ENCODE measurements at places on chromosomes 2 and 18.

DNA sequence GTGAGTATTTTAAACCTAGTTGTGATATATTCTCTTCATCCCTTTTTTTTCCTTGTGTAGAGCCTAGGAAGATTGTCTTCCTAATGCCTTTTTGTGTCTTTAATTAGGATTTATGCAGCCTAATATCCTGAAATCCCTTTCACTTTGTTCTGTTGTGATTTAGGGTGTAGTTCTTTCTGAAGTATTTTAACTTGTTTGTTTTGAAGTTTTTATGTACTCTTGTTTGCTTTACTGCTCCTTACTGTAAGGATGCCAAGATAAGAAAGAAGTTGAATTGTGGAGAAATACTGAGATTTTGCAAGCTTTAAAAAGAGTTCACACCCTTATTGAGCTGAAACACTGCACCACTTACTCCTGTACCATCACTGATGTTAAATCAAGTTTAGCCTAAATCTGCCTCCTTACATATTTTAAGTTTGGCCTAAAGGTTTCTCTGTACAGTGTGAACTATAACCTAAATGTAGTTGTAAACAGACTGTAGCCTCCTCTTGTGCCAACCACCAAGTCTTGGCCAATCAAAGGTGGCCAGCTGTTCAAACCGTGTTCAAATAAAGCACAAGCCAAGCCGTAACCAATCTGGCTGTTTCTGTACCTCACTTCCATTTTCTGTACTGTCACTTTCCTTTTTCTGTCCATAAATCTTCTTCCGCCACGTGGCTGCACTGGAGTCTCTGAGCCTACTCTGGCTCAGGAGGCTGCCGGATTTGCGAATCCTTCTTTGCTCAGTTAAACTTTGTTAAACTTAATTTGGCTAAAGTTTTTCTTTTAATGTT lies 17.7 kb upstream of the ACOXL start:
- no peak for DNase-seq

- DNase-seq = no peak
These were observed 49.8 kb downstream of the ADD2 start for GRCh38 chr2:70718241-70718640.

- no peak for DNase-seq
These were observed 601.0 kb upstream of the SLC39A10 start for GRCh38 chr2:195055996-195056395.

DNA sequence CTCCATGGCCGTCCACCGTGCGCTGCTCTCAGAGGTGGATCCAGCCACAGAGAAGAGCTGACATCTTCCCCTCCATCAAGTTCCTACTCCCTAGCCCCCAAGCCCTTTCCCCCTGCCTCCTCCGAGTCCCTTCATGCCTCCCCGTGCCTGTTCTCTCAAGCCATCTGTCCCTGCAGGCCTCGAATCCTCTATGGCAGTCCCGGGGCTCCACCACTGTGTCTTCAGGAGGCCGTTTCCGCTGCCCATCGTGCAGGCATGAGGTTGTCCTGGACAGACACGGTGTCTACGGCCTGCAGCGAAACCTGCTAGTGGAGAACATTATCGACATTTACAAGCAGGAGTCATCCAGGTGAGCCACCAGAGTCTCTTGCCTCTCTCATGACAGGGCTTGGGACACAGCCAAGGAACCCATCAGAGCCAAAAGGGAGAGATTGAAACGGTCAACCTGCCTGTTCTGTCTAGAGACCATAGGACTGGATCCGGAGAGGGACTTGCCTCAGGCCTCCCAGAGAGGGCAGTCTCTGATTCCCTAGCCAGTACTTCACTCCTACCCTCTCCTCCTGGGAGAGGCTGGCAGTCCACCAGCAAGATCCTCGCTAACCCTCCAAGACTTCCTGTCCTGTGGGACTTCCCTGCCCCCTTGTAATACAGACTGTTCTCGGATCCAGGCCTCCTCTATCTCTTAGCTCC lies 9.7 kb downstream of the UCN start:
- DNase-seq = no peak

DNA sequence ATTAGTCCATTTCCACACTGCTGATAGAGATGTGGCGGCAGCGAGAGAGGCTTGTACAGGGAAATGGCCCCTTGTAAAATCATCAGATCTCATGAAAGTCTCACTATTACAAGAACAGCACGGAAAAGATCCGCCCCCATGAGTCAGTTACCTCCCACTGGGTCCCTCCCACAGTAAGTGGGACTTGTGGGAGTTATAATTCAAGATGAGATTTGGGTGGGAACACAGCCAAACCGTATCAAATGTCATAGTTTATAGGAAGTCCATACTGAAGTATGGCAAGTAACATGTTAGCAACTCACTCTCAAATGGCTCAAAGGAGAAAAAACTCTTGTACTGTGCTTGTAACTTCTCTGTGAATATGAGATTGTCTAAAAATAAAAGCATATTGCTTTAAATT lies 56.1 kb downstream of the FARP2 start:
- no peak for DNase-seq

GRCh38 chr18:476251-476664 lies 24.2 kb downstream of the COLEC12 start:
- DNase-seq = no peak

GRCh38 chr2:206918263-206918662 lies 21.1 kb upstream of the CPO start:
- no peak for DNase-seq

GRCh38 chr2:143398781-143399180 lies 269.6 kb downstream of the ARHGAP15 start:
- no peak for DNase-seq

DNA sequence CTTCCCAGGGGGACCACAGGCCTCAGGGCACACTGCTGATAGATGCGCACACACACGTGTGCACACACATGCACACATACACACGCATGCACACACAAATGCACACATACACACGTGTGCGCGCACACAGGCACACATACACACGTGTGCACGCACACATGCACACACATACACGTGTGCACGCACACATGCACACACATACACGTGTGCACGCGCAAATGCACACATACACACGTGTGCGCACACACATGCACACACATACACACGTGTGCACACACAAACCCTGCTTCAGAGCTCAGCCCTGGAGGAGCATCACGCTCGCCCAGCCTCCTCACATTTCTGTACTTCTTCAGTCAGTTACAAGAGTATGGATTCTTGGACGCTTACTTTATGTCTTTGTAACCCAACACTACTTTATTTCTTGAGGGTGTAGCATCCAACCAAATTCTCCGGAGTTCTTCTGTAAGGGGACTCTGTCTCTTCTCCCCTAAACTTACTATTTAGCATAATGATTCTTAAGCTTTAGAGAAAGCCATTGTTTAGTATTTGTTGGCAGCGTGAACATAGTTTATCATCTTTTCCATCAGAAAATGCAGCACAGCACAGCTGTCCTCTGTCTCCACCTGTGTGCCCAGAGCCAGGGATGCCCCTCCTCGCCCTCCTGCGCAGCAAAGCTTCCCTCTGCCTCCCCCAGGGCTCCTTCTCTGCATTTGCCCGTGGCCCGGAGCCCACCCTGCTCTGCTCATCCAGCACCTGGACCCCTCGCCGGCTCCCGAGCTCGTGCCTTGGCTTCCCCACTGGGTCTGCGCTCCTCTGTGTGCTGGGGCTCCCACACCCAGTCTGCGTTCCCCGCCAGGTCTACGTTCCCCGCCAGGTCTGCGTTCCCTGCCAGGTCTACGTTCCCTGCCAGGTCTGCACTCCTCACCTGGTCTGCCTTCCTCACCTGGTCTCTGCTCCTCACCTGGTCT lies 74.4 kb upstream of the CTDP1 start:
- DNase-seq = no peak

DNA sequence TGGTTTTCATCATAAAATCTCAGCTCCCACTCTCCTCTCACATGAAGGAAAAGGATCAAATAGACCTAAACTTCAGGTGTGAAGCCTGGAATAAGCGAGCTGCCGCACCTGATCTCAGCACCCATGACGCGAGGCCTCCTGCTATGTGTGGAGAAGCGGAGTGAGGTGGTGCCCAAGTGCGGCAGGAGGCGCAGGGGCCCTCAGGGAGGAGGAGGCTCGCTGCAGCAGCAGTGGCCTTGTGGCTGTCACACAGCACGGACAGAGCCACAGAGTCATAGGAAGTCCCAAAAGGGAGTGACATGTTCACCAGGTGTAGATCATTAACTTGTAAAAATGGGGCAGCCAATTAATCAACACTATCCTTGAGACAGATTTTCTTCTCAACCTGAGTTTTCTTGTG lies 9.1 kb downstream of the SCLY start:
- no peak for DNase-seq

- no peak for DNase-seq
These were observed 16.4 kb downstream of the FAP start for GRCh38 chr2:162226836-162227235.

- DNase-seq = no peak
These were observed 4.1 kb upstream of the MARCHF7 start for GRCh38 chr2:159708066-159708760.

- DNase-seq = no peak
These were observed 217.1 kb downstream of the SLC4A3 start for GRCh38 chr2:219844401-219845091.

GRCh38 chr18:34965108-34965507 lies 76.1 kb upstream of the MAPRE2 start:
- no peak for DNase-seq

DNA sequence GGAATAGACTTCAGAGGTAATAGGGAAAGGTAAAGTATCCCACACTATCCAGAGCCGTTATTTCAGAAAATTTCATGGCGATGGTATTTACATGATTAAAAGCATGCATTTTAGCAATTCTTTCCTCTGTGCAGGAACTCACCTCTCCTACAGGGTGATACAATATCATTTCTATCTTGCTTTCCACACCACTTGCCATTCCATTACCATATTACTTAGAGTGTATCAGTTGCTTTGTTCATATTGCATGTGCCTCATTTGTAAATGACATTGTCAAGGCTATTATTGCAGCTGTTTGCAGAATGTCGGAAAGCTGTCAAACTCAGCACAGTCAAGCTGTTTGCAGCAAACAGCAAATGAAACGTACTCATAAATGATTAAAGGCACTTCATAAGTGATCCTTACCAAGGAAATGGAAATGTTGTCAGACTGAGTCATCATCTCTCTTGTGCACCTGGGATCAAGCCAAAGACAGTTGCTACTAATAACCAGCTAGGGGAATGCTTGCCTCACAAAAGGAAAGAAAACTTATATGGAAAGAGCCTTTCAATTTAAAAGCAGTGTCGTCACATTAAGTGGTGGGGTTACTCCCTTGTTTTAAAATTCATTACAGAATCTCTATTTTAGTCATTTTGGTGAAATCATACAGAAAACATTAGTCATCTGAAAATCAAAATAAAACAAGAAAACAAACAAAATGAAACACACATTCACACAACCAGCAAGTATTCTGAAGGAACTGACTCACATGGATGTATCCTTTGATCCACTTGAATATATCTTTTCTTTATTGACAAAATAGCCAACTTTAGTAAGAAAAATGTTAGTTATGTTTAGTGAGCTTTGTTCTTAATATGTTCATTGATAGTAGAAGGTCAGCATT lies 1064.1 kb upstream of the CNTNAP5 start:
- no peak for DNase-seq

DNA sequence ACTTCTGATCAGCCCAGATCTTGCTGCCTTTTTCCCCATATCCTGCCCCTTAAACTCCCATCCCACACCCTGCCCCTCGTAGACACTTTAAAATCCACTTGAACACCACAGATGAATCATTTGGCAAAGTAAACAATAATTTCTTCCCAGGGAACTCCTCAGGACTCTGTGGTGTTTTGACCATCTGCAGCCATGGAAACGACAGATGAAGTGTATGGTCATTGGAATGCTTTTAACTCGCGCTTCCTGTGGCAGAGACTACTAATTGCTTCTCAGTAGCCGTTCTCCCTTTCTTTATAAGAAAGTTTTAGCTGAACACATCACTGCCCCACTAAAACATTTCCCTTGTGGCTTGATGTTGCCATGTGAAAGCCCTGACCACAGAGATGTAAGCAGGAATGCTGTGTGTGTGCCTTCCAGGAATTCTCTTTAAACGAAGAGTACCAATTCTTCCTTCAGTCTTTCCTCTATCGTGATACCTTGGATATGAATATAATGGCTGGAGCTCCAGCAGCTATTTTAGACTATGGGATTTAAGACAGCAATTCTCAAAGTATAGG lies 92.7 kb upstream of the PARD3B start:
- DNase-seq = no peak

DNA sequence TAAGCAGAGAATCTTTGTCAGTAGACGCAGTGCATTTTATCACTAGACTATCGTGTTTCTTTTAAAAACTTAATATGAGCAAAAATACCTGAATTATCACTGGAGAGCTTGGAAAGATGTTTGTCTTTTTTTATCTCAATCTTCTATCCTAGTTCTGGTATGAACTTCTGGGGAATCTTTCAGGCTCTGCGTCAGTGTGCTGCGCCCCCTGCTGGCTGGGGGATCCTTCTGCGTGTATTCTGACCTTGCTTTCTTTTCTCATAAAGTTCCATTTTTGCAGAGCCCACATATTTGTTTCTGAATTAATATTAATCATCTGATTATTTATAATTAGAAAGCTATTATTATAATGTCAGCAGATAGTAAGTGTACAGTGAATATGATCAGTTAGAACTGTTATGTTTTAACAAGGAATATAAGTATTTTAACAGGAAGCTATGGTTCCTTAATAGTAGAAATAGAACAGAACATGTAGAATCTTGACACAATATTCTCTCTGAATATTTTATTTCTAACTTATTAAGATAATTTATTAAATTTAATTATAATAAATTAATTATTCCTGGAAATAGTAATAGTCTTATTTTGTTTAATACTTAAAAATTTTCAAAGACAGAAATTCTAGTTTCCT lies 945.0 kb upstream of the CRIM1 start:
- peak; percentile 23 for DNase-seq

Measured in CD4-positive, alpha-beta T cell treated with Interleukin-15 for 4 hours (primary cell).